ENCODE measurements at places on chromosomes 4 and X. TPM values are rescaled to one million over a fixed set of nuclear protein-coding genes. Genes with fewer than 3 reads are reported as not detected.

The DTHD1 gene
- polyA plus RNA-seq = 0.16 TPM

The USP27X gene
- polyA plus RNA-seq = 1.5 TPM

The PPP3CA gene
- polyA plus RNA-seq = 5.0 TPM

The TEC gene
- polyA plus RNA-seq = 0.89 TPM

The CT45A2 gene
- not detected for polyA plus RNA-seq

The SUV39H1 gene
- 12.4 TPM for polyA plus RNA-seq

- H3K27ac ChIP-seq = no peak overlapping the region
- no peaks in the 10 kb centered on the region for H3K27me3 ChIP-seq
- no peak overlapping the region for H3K4me3 ChIP-seq
These were observed 1015.7 kb downstream of the TECRL start for GRCh38 chr4:63393544-63393943.

- H3K27me3 ChIP-seq = no peaks in the 10 kb centered on the region
- H3K4me1 ChIP-seq = peaks cover 3% of the 10 kb centered on the region
- peak; percentile 68 for DNase-seq
- no peak overlapping the region for H3K27ac ChIP-seq
- no peaks in the 10 kb centered on the region for H3K36me3 ChIP-seq
- H3K4me3 ChIP-seq = no peak overlapping the region
These were observed 10.5 kb downstream of the PTTG2 start for GRCh38 chr4:37970702-37971101.

DNA sequence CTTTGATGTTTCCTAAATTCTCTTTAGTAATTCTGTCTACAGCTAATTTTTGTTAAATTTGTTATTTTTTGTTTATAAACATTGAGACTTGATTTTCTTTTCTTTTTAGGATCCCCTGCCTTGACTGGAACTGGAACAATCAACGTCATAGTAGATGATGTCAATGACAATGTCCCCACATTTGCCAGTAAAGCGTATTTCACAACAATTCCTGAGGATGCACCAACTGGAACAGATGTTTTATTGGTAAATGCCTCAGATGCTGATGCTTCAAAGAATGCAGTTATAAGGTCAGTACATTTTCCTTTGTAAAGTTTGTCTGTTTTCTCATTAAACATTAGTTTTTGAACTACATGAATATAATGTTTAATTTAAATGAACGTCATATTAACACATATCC, 119.4 kb downstream of the FAT4 start:
- H3K27me3 ChIP-seq = no peaks in the 10 kb centered on the region
- no peaks in the 10 kb centered on the region for H3K4me1 ChIP-seq
- no peak overlapping the region for H3K27ac ChIP-seq
- no peak for DNase-seq

- H3K4me1 ChIP-seq = no peaks in the 10 kb centered on the region
- H3K36me3 ChIP-seq = no peaks in the 10 kb centered on the region
- no peak overlapping the region for H3K4me3 ChIP-seq
- no peak overlapping the region for H3K27ac ChIP-seq
These were observed 28.5 kb downstream of the EMCN start for GRCh38 chr4:100489305-100489704.

DNA sequence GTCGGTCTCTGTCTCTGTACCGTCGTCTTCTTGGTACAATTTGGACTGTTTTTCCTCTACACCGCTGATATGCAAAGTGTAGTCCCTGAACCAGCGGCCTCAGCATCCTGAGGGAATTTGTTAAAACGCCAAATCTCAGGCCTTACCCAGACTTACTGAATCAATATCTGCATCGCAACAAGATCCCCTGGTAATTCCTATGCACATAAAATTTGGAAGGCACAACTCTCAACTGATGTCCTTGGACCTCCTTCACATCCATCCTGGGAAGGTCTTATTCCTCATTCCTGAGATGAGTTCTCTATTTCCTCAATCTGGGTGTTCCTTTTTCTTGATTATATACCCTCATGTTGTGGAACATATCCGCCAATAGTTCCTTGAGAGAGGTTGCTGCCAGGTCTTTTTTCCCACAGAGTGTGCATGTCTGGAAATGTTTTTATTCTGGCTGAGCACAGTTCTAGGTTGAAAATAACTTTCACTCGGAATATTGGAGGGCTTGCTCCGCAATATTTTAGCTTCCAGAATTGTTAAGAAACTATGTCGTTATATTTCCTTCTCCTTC, 738 bp upstream of the HPF1 start:
- no peaks in the 10 kb centered on the region for H3K27me3 ChIP-seq
- H3K4me3 ChIP-seq = no peak overlapping the region
- H3K36me3 ChIP-seq = no peaks in the 10 kb centered on the region
- no peak overlapping the region for H3K27ac ChIP-seq
- peaks cover 18% of the 10 kb centered on the region for H3K4me1 ChIP-seq

- H3K4me1 ChIP-seq = no peaks in the 10 kb centered on the region
- DNase-seq = no peak
- no peak overlapping the region for H3K27ac ChIP-seq
- H3K36me3 ChIP-seq = no peaks in the 10 kb centered on the region
- no peaks in the 10 kb centered on the region for H3K27me3 ChIP-seq
These were observed 113.5 kb upstream of the GATB start for GRCh38 chr4:151874328-151874727.
